ENCODE measurements at places on chromosomes 2 and 18.

- DNase-seq, result no peak
These were observed 24.3 kb downstream of the STAT4 start for GRCh38 chr2:191126386-191127085.

- DNase-seq, result peak; percentile 47
These were observed 540.4 kb upstream of the DSEL start for GRCh38 chr18:68056936-68057335.

DNA sequence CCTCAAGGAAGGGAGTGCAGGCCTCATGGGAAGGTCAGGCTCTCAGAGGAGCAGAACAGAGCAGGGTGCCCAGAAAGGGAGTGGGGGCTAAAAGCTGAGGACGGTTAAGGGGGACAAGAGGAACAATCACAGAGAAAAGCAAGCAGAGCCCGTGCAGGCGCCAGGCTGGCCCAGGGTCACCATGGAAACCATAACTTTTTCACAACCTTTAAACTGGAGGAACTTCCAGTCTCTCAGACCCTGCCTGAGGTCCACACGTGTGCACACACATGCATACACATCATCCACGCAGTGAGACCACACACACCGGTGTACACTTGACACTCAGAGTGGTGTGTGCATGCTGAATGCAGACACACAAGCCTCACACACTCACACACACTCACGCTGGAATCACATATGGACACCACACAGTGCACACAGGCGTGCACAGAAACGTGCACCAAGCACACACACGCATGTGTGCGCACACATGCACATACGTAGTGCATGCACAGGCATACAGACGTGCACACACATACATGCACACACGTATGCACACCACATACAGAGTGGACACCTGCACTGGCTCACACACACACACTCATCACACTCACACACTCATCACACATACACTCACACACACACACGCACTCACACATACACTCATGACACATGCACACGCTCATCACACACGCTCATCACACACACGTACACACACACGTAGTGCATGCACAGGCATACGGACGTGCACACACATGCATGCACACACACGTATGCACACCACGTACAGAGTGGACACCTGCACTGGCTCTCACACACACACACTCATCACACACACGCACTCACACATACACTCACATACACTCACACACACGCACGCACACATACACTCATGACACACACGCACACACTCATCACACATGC is 37.2 kb upstream of the SNED1 start:
- DNase-seq, result no peak

DNA sequence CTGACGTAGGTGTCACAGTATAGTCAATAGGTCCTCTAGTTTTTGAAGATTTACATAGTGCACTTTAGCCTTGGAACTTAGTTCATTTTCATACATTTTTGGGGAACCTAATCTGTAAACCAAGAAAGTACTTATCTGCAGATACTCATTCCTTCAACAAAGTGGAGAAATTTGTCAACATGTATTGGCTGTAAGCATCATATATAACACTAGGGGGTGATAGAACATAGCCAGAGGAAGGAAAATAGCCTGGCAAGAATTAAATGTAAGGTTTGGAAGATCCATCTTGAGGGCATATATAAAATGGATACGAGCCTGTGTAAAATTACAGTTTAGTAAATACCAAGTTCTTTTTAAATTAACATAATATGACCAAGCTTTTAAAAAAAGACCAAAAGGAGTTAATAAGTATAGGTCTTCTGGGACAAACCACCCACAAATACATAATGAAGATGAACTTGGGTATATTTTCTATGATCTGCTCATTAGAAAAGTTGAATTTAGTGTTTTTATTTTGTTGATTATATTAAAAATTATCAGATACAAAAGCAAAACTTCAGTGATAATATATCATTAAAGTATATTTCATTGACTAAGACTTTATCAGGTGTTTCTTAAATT is 18.2 kb downstream of the RPL37A start:
- no peak for DNase-seq

DNA sequence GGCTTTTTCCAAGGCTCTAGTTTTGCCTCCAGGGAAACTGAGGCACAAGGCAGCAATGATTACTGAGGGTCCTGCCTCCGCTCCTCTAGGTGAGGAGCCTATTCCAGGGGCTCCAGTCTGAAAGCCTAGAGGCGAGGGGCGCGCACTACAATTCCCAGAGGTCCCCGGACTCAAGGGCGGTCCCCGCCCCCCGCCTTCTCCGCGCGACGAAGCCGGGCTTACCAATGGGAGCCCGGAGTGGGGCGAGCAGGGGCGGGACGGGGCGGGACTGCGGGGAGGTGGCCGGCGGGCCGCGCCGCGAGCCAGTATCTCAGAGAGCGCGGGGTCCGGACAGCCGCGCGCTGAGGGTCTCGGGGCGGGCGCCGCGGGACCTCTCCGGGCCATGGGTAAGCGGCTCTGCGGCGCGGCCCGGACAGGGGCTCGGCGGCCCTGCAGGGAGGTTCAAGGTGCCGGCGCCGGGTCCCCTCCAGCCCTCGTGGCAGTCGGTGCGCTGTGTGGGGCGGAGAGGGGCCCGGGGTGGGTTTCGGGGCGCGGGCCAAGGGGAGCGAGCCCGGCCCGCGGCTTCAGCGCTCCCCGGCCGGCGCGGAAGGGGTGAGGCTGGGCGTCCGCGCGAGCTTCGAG is at the start of gene ARID5A:
Gene ARID5A (plus strand): TSS at position 308 of the 621 bp plus-strand sequence. CDS start 75 bp downstream, at position 383.
- DNase-seq, result peak; percentile 64

DNA sequence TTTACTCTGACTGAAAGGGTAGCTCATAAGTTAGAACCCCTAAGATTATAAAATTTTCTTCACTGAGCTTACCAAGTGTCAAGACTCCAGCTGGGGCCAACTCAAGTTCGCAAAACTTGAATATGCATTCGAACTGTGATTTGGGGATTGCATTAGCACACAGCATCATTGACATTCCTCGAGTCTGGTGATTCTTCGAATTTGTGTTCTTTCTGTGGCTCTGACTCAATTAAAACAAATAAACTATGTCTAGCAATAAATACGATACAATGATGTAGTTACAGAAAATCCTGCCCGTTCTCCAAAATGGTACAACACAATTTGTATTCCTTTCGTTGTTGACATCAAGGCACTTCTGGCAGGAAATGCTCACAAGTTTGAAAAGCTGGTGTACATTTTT is 11.1 kb downstream of the CCL20 start:
- DNase-seq, result no peak

- no peak for DNase-seq
These were observed 24.5 kb upstream of the CD28 start for GRCh38 chr2:203681978-203682377.

GRCh38 chr2:232458051-232458660 is 2.2 kb downstream of the ALPI start:
- DNase-seq, result no peak

DNA sequence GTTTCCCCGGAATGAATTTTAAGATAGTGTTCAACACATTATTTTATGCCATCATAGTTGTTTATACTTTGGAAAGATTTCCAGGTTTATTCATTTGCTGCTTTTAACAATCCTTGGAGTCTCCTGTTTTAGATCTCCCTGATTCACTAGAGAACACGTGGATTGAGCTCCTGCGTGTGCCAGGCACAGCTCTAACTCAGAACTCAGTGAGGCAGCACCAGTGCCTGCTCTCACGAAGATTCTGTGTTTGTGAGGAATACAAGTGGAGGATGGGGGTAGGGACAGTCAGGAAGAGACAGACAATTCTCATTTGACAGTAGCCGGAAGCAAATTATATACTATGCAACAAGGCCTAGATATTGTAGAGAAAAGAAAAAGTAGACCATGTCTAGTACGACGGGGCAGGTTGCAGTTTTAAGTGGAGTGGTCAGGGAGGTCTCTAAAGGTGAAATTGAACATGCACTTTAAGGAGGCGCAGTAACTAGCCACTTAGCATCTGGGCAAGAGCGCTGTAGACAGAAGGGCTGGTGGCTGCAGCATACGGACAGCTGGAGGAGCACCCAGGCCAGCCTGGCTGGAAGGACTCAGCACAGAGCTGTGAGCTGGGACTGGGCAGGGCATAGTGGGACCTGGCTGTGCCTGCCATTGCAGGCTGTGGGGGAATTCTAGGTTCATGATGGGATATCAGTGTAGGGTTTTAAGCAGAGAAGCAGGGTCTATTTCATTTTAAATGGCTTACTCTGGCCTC is 24.3 kb downstream of the RNF144A start:
- no peak for DNase-seq

DNA sequence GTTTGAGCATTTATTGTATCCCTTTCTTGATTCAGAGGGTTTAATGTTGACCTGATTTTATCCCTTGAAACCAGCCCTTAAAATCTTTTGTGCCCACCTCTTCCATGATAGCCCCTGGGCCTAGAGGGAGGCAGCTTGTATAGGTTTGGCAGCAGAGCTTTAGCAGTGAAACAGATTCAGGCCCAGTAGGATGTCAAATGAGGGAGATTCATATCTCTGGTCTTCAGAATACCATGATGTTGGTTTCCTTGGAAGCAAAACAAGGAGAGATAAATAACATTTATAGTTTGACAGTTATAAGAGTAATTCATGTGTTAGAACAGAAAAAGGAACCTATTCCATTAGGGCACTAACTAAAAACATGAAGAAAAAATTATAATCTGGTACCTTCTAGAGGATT is 649.2 kb downstream of the METTL4 start:
- no peak for DNase-seq

DNA sequence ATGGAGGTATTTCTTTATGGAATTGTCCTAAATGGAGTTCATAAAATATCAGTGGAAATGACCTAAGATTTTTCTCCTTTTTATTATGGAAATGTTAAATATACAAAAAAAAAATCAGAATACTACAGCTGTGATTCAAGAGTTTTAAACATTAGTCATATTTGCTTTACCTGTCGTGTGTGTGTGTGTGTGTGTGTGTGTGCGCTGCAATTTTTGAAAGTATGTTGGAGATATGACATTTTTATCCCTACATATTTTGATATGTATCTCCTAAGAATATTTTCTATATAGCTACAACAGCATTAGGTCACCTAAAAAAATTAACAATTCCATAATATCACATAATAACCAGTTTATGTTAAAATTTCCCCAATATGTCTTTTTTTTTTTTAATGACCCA is 85.5 kb downstream of the FAM117B start:
- DNase-seq, result no peak

DNA sequence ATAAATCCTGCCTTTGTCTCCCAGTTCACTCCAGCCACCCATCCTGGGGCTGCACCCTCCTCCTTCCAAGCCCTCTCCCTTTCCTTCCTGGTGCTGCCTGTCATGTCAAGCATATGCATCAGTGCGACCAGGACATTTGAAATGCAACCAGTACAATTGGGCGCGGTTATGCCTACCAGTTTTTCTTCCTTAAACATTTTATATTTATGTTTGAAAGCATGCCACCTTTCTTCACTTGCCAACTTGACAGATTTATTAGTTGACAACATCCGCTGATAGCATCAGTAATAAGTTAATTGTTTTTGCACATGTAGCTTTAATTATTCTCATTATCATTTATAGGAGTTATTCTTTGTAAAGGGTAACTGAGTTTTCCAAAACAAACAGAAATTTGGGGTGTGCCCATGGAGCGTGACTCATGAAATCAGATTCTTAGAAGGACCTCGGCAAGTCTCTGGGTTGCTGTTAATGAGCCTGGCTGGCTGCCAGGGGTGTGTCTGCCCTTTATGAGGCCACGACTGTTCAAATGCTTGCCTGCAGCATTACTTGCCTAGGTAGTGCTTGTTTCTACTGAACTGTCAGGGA is 32.8 kb upstream of the IL1B start:
- peak; percentile 59 for DNase-seq

DNA sequence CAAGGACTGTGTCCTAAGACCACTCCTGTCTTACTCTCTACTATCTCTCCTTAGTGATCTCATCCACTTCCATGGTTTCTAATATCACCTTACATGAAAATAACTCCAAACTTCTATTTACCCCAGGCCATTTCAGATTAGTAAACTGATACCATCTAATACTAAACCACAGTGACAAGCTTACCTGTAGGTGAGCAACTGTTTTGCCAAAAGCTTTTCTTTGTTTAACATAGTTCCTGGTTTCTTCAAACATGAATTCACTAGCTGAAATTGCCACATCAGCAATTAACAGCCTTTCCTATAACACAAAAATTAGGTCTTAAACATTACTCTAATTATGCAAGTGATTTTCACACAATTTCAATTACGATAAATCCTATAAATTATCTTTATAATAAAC is 22.1 kb downstream of the ACADL start:
- DNase-seq, result no peak

- DNase-seq, result no peak
These were observed 244.1 kb downstream of the ICOS start for GRCh38 chr2:204180649-204181048.

- DNase-seq, result no peak
These were observed 87.4 kb upstream of the AGAP1 start for GRCh38 chr2:235406430-235406829.
